ENCODE measurements at places on chromosomes 6 and 20.

DNA sequence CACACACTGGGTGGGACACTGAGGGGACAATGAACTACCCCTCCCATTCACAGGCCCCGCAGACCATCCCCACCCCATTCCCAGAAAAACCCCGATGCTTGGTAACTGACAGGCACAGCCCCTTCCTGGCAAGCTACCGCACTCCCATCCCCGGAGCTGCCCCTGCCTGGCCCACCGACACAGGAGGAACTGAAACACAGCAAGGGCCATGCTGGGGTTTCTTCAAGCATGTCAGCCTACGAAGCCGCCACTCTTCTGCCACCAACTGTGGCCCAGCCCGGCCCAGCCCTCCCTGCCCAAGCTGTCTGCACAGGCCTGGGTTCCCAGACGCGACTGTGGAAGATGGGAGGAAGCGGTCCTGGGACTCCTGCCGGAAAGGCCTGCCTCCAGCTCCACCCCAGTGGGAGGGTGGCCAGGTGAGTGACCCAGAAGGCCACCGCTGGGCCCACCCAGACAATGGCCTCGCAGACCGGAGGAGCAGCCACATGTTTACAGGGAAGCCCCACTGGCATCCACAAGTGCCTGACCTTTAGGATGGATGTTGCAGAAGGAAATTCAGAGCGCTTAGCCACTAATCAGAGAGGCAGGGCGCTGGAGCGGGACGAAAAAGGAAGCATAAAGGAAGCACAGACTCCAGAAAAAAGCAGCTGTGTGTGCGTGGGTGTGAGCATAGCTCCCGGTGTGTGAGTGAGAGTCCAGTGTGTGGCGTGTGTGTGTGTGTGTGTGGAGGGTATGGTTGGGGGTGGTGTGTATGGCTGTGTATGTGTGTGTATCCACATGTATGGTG lies 91.6 kb downstream of the PRND start:
- no peak for DNase-seq

DNA sequence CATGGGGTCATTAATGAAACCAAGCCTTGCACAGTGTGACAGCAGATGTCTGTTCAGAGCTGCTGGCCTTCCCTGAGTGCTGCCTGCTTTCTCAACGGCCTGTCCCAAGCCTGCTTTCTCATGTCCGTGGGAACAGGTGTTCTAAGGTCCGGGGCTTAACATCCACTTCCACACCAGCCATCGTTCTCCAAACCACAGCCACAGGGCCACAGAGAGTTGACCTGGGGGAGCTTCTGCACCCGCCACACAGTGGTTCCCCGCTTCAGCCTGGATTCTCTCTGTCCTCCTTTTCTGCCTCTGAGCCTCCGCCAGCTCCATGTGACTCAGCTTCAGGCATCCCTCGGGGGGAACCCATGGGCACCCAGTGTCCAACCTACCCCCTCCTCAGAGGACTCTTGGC lies 26.9 kb upstream of the PPP1R3G start:
- DNase-seq = no peak

GRCh38 chr6:37536491-37537190 lies 36.9 kb upstream of the CCDC167 start:
- DNase-seq = no peak

DNA sequence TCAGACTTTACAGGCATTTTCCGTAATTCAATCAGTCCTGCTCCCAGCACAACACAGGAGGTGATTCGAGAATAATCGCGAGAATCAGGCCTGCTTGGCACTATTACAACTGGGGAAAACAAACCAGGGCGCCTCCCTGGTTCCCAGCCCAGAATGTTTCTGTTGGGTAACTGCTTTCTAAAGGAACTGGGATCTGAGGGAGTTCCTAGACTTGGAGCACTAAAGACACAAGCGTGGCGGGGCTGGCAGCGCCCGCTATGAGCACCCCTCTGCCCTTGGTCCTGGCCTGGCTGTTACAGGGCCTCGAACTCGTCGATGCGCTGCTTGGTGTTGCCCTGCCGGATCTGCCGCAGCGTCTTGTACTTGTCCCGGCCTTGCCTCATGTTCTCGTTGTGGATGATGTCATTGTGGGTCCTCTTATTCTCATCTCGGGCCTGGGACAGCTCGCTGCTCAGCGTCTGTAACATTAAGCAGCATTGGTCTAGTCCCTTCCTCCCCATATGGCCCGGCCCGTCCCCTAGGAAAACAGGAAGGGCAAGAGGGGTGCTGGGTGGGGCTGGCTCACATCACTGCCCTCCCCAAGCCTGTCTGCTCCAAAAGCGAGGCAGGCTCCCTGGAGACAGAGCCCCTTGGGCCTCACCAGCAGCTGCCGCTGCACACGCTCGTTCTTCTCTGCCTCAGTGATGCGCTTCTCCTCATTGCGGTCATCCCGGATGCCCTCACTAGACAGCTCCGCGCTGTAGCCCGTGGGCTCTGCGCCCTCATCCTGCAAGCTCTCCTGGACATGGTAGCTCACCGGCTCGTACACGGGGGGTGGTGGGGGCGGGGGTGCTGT lies 52.3 kb downstream of the EZR start:
- no peak for DNase-seq

DNA sequence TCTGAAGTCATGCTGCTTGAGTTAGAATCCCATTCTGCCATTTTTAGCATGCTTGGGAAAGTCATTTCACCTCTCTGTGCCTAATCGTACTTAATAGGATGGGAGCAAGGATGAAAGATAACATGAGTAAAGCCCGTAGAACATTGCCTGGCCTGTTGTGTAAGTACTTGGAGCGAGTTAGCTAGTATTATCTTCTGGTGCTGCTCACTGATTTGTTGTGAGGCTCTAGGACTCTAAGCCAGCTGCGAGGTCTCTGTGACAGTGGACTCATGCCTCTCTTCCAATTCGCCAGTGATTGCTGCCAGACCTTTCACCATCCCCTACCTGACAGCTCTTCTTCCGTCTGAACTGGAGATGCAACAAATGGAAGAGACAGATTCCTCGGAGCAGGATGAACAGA lies 17.8 kb downstream of the TAF8 start:
- no peak for DNase-seq

GRCh38 chr6:84526631-84527030 lies 237.8 kb downstream of the TBX18 start:
- no peak for DNase-seq

GRCh38 chr6:97456070-97456469 lies 173.1 kb upstream of the MMS22L start:
- no peak for DNase-seq

GRCh38 chr6:112398686-112399085 lies 51.6 kb downstream of the RFPL4B start:
- DNase-seq = no peak

DNA sequence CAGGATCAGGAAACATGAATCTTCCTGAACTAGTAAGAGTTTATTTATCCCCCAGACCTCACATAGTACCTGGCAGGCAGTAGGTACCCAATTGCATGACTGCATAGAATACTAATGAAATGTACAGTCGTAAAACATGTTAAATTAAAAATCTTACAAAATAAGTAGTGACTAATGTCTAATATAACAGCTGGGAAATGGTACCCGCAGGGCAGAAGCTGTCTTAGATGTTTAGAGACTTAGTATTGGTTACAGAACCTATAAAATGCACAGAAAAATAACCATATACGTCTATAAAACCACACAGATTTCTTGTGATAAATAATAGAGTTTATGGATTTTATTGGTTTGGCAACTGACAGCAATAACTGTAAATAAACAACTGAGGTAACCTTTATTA lies 139.1 kb upstream of the GMDS start:
- no peak for DNase-seq

GRCh38 chr20:43541214-43541613 lies 17.6 kb upstream of the SGK2 start:
- DNase-seq = no peak

DNA sequence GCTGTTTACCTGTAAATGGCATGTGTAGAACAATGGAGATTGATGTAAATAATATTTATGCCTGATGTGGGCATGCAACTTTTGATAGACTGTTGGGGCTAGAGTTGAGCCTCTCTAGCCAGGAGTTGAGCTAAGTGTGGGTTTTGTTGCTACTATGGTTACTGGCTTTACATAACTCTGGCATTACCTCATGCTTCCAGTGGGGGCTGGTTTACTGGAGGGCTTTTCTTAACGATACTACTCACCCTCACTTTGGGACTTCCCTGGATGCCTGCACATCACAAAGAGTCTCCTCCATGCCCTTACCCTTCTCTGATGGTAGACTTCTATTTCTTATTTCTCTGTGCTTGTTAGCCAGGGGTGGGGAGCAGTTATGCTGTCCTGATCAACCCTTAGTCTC lies 524.6 kb upstream of the CDH4 start:
- no peak for DNase-seq

DNA sequence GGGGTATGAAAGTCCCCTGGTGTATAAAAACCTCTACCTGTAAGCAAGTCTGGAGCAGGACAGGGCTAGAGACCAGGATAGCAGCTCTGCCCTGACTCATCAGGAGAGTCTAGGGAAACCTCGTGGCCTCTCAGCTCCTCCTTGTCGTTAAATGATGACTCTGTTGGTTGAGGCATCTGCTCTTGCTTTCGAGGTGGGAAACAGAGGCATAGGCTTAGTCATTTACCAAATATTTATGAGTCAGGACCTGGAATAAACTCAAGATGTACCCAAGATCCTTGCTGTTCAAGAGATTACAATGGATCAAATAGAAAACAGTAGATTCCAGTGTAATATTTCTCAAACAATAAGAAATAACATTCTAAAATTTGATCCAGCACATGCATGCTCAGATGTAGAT lies 5.5 kb downstream of the MANBAL start:
- no peak for DNase-seq

- no peak for DNase-seq
Observed at GRCh38 chr20:16352321-16352720, 220.9 kb downstream of the KIF16B start.

- no peak for DNase-seq
Observed at GRCh38 chr6:6696867-6697531, 108.5 kb downstream of the LY86 start.

DNA sequence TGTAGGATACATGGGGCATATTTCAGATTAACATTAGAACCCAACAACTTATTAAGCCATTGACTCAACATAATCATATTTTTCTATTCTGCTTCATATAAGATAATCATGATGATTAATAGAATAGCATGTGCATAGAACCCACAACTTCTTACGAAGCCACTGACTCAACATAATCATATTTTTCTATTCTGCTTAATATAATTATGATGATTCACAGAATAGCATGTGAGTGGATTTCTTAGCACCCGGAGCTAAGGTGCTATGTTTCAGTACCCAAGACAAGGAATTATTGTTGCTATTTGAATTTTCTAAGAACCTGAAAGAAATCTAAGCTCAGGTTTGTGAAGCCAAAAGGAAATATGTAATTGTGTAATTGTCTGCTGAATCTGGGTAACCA lies 96.8 kb downstream of the TENT5A start:
- DNase-seq = no peak

DNA sequence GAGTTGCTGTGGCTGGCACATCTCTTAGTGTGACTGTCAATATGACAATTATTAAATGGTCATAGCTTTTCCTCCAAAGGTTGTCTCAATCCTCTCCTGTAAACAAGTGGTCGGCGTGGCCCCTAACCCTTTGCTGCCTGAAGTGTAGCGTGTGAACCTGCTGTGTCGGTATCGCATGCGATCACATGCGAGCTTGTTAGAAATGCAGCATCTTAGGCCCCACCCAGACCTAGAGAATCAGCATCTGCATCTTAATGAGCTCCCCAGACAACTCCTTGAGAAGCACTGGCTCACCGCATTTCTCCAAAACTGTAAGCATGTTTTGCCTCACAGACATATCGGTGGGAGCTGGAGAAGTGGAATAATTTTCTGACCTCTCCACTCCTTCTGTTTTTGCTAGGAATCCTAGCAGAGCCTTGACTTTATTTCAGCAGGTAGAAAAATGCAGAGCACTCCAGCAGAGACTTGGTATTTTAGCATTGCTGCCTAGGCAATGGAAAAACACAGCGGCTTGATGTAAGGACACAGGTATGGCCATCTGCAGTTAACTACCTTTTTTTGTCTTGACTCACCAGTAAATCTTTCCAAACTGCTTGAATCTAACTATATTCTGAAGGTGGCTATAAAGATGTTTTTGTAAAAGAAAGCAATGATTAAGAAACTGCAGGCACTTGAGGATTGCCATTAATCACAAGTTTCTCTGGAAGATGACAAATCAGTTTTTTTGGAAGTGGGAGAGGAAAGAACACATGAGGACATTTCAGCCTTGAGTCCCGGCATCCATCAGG lies 67.6 kb downstream of the PSMG4 start:
- DNase-seq = no peak

DNA sequence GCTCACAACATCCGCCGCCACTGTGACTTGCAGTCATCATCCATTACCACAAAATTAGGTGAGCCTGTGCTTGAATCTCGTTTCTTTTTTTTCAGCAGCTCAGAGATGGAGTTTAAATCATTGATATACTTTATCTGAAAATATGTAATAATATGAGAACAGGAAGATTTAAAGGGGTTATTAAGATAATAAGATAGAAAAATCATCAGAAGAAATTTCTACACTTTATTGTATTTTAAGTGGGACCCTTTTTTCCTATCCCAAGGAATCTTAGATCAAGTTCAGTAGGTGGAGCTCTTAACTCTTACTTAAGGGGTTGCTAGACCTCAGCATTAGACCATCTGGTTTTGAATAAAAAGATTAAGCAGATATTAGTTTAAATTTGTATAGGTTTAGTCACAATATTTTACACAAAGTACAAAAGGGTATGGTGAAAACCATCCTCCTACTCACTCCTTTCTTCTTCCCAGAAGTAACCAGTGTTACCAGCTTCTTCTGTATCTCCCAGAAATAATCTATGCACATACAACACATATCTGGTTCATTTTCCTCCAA lies 9.4 kb upstream of the NCOA7 start:
- no peak for DNase-seq

- DNase-seq = no peak
Observed at GRCh38 chr20:25290646-25291431, 43.0 kb downstream of the PYGB start.

DNA sequence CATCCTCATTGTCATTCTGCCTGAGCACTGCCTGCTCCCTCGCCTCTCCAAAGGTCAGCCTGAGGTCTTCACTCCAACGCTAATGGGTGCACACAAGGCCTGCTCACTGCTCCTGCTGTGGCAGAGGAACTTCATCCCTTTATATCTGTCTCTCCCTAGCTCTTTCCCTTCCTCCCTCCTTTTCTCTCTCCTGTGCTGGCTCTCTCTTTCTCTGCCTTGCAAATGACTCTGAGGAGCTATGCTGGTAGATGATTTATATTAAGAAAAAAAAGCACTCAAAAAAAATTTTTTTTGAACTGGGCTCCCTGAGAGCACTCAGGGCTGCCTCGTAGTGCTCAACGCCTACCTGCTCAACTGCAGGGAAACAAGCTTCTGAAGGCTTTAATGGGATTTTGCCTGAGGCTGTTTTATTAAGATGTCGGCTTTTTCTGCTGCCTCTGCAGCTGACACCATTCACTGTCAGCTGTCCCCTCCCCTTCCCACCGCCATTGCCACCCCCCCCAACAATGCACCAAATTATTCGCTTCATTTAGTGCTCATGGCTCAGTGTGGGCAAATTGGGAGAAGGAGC lies 137.7 kb upstream of the DEFB112 start:
- no peak for DNase-seq

GRCh38 chr6:166174031-166174430 lies 6.4 kb upstream of the TBXT start:
- no peak for DNase-seq
